NCI-H146 (cell line): ENCODE measurements at places on chromosomes 2 and 18.

GRCh38 chr18:63199743-63200241, 119.8 kb downstream of the BCL2 start:
- no peak for DNase-seq

- DNase-seq = no peak
Observed at GRCh38 chr2:218547978-218548377, 20.2 kb downstream of the USP37 start.

- no peak for DNase-seq
Observed at GRCh38 chr2:210814251-210815025, 258.0 kb downstream of the CPS1 start.

DNA sequence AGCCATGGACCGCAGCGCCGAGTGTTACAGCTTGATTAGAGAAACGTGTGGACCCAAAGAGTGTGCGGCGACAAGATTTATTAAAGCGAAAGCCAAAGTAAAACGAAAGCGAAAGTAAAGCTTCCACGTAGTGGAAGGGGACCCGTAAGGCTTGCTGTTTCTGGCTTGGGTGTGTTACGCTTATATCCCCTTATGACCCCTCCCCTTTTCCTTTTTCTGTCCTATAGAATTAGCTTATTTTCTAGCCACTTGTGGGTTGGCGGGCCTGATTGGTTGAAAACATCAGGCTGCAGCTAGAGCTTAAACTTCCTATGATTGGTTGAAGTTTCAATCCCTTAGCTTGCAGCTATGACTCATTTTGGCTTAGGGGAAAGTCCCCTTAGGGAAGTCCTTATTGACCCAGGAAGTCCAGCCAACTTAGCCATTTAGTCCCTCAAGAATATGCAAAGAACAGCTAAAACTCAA, 969.7 kb downstream of the DCDC2C start:
- DNase-seq = peak; percentile 84

GRCh38 chr2:119490106-119490505, 34.2 kb downstream of the SCTR start:
- DNase-seq = no peak

DNA sequence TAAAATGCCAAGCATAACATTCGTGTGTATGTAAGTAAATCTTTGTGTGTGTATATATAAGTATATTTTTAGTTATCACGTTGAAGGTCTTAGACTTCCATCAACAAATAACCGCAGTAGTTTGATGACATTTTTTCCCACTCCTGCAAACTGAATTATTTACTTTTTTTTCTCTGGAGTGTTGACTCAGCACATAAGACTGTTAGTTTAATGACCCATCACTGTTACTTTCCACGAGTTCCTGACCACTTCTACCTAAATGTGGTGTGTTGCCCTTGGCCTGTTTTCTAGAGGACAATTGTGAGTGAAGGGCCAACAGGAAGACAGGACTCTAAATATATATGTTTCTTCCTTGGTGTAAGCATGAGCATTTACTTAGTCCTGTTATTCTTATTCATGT, 71.3 kb upstream of the TXNDC2 start:
- no peak for DNase-seq

DNA sequence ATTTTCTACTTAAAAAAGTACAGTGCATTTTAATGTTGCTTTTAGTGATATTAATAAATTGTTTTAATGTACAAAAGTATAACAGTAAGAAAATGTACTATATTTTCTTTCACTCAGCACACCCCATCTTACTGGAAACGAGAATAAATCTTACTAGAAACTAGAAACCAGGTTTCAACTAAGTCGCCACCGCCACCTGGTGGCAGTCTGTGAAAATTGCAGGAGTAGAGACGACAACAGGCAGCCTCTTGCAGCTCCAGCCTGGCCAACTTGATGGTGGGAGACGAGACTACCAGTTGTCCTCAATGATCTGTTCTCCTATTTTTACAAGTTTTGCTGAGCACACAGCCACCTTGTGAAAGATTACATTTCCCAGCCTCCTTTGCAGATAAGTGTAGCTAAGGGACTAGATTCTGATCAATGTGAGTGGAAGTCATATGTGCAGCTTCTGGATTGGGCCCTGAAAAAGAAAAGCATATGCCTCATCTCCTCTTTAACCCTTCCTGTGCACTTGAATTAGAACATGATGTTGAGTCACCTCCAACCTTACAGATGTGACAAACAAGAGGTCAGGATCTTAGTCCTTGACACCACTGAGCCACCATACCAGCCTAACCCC, 8.7 kb downstream of the OTOF start:
- DNase-seq = peak; percentile 64

- no peak for DNase-seq
Observed at GRCh38 chr2:221505605-221506004, 66.5 kb downstream of the EPHA4 start.

DNA sequence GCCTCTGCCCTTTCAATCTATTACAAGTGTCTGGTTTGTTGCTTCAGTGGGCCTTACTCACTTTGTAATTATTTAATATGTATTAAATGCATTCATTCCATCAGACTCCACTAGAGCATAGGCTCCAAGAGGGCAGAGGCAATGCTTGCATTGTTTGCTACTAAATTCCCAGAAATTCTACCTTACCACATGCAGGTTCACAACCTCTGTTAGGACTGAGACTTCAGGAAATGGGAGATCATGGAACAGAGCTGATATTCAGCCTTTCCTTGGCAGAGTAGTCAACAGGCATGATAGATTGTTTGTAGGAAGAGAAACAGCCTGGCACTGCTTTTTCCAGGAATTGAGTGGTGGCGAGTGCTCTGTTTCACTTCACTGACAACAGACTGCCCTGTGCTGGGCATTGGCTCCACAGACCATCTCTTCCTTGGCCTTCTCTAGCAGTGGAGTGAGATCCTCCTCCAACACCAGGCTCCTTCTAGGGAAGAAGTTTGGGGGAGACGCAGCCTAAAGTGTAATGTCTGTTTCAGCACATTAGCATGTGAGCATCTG, 6.2 kb upstream of the MATN3 start:
- no peak for DNase-seq

- DNase-seq = no peak
Observed at GRCh38 chr2:105872142-105872728, 127.5 kb downstream of the NCK2 start.

DNA sequence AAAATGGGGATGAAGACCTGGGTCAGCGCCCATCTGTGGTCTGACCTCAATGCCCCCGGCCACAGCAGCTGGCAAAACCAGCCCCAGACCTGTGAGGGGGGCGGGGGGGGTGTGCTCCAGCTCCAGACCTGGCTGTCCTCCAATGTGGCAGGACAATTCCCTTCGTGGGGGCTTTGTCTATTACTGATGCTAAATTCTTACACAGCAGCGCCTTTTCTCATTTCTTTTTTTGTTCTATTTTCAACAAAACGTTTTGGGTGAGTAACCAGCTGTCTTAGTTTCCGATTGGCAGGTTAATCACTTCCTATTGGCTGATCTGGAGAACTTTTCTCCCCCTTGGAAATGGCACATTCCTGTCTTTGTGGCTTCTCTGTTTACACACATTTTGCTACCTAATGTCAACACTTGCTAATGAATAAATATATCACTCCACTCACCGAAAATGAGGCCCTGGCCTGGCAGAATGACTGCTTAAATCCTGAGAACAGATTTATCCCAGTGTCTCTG, 4.4 kb downstream of the SMAD7 start:
- DNase-seq = peak; percentile 85

DNA sequence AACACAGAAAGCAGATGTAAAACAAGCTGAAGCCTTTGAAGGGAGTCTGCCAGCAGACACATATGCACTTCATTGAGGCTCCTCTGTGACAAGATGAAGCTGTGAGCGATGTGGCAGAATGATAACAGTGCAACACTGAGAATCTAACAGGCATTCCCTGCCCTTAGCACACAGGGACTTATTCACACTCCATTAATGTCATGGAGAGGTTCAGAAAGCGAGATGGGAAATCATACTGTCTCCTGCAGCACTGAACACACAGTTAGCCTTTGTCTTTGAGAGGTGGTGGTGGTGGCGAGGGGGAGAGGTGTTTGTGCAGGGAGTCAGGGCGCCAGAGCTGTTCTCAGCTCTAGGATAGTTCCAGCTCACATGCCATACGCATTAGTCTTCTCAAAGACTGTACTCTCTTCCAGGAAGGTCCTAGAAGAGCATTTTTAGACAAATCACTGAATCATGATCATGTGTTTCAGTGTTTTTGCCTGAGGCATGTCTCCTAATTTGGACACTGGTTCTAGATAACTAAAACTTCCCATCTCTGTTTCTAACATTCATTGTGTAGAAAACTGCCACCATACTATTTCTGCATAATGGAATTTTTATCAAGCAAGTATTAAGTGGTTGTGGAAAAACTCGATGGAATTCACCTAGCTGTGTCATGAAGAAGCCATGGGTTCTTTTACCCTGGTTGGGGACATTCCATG, 93.5 kb upstream of the ITGB6 start:
- no peak for DNase-seq

GRCh38 chr2:73406996-73407395, 21.4 kb downstream of the ALMS1 start:
- DNase-seq = no peak

GRCh38 chr2:196586511-196586991, 53.0 kb upstream of the CCDC150 start:
- no peak for DNase-seq

DNA sequence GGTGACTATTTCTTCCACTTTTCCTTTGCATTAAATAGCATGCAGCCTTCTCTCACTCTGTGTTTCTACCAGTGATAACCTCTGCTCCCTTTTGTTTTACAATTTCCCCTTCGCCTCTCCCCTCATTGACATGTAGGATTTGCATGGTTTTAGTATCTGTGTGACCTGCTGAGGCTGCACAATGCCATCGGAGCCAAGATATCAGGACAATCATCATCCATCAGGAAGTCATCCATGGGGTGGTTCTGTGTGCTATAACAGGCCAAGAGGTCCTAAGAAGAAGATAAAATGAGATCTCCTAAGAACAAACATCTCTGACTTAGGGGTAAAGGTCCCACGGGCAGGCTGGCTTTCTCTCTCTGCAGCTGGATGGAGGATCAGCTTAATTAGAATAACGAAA, 65.6 kb downstream of the EHD3 start:
- DNase-seq = no peak

- no peak for DNase-seq
Observed at GRCh38 chr2:225466891-225467604, 67.5 kb downstream of the NYAP2 start.

GRCh38 chr2:76009484-76009883, 298.8 kb upstream of the GCFC2 start:
- DNase-seq = no peak

DNA sequence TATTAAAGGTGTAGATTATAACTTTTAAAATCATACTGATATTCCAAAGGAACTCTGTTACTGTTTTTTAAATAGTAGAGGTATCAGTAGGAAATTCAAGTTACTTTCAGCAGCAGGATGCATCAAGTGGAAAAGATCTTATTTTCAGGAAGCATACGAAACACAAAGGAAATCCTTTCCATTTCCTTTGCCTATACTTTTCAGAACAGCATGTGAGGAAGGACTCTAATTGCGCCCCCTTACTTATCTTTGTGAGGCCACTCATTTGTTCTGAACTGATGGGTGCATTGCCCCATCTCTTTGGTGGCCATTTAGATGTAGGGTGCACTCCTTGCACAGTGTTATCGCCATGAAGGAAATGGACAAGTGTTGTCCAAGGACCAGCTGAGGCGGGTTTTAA, 145.3 kb downstream of the BABAM2 start:
- no peak for DNase-seq

DNA sequence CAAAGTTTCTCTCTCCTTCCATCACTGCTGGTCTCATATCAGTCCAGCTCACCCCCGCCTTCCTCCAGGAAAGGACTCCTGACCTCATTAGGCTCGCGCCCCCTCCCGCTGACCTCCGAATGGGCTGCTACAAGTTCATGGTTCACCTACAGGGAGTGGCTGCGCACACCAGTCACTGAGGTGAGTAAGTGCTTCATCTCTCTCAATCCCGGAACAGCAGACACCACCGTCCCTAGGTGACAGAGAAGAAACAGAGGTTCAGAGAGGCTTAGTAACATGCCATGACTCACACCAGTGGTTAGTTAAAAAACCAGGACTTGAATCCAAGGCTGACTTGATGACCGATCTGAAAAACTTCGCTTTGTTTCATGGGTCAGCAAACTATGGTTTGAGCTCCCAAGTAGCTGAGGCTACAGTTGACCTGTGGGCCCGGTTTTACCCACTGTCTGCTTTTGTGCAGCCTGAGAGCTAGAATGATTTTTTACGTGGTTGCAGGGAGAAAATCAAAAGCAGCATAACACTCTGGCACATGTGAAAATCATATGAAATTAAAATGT, 42.0 kb downstream of the ZFP36L2 start:
- DNase-seq = no peak

DNA sequence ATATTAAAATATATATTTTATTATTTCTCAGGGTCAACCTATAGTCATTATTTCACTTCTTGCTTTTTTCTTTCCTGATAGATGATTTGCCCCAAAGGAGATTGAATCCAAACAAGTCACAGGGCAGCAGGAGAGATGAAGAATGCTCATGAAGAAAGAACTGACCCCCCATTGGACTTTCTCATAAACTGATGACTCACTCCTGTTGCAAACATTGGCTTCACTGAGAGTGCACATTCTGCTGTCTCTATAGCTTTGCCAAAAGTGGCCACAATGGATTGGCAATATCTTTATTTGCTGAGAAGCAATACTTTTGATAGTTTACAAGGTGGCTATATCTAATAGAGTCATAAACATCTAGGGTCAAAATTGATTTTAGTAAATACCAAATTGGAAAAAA, 55.9 kb upstream of the ZNF385B start:
- DNase-seq = no peak

GRCh38 chr2:95058466-95058988, 33.0 kb downstream of the MAL start:
- no peak for DNase-seq

DNA sequence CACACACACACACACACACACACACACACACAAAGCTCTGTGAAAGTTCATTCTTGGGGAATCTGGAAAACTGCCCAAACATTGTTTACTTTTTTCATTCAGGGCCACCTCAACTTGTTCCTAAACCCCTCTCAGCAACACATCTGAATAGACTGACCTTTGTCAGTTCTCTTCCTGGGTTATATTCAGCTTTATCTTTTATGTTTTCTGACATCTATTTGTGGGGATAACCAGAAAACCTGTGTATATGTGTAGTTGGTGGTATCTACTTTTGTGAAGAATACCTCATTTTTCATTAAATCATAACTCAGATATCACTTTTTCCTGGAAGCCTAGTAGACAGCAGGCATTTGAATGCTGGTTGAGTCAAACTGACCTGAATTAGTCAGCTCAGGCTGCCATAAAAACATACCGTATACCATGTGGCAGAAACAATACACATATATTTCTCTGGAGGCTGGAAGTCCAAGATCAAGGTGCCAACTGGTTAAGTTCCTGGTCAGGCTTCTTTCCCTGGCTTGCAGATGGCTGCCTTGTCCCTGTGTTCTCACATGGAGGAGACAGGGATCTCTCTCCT, 11.0 kb upstream of the RNF144A start:
- no peak for DNase-seq

GRCh38 chr2:131121464-131121863, 16.3 kb downstream of the PLEKHB2 start:
- DNase-seq = no peak

GRCh38 chr18:11398625-11399024, 210.8 kb upstream of the SLC35G4 start:
- DNase-seq = no peak
